Mammary epithelial cell (primary cell): ENCODE measurements at places on chromosomes 1 and 21. TPM values are rescaled to one million over a fixed set of nuclear protein-coding genes. Genes with fewer than 3 reads are reported as not detected.

Gene MX2
- not detected in 2 replicates for total RNA-seq

Gene CHIA
- total RNA-seq = not detected

Gene RAD54L
- 1.2 TPM for total RNA-seq

Gene SERINC2
- 583 and 595 TPM in 2 replicates for total RNA-seq

Gene PAPPA2
- total RNA-seq = 13.0 TPM
